Breast epithelium (tissue), 4 donors: ENCODE measurements at places on chromosomes 3 and 15. TPM values are rescaled to one million over a fixed set of nuclear protein-coding genes. Genes with fewer than 3 reads are reported as not detected.

Gene GHSR
- not detected for total RNA-seq

Gene TM4SF4
- 1.6 TPM for total RNA-seq

Gene ARHGEF26
- 20.2 TPM for total RNA-seq

Gene SKOR1
- 1.1 TPM for total RNA-seq

Gene PIGZ
- 14.4 TPM for total RNA-seq

Gene SNRK
- 72.8 TPM for total RNA-seq

- no peak overlapping the region for H3K4me3 ChIP-seq
- H3K36me3 ChIP-seq = no peaks in the 10 kb centered on the region
- no peak overlapping the region for H3K27ac ChIP-seq
These were observed 29.0 kb downstream of the RAB27A start for GRCh38 chr15:55260562-55261131.

- H3K27ac ChIP-seq = no peak overlapping the region
- DNase-seq = no peak
- no peaks in the 10 kb centered on the region for H3K36me3 ChIP-seq
These were observed 24.8 kb downstream of the SH3BP5 start for GRCh38 chr3:15307580-15307979.

DNA sequence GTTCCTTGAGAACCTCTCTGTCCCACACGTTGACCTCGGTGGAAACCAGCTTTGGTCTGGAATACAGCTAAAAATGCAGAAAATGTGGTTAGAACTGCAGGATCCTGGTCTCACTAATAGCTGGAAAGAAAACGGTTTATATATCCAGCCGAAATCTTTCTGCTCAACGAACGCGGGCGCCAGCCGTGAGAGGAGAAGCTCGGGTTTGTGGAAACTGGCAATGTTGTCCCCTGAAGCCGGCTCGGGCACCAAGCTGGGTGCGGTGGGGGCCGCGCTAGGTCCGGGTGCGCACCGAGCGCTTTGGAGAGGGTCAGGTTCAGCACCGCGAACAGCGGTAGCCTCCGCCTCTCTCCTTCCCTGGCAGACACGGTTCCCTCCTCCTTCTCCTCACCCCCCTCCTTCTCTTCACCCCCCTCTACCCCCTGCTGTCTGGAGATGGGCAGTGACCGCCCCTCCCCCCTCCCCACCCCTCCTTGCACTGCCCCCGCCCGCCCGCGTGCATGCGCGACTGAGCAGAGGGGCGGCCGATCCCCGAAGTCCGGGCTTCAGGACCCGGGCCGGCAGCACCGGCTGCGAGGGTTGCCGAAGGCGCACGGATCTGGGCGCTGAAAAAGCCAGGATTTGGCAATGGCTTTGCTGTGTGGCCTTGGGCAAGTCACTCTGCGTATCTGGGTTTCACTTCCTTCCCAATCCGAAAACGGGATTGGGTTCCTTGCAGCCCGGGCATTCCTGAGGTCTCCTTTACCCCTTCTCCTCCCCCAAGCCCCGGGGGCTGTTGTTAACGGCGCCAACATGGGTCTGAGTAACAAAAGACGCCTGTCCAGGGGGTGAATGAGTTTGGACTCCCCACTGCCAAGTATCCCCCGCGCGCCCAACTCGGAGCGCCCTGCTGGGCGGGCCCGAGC, at the start of gene SKOR1:
Gene SKOR1 (plus strand): TSS at position 534 of the 905 bp plus-strand sequence. CDS start 94 bp downstream, at position 628.
- peaks cover 39% of the 10 kb centered on the region for H3K27me3 ChIP-seq
- peak; percentile 48 for DNase-seq

DNA sequence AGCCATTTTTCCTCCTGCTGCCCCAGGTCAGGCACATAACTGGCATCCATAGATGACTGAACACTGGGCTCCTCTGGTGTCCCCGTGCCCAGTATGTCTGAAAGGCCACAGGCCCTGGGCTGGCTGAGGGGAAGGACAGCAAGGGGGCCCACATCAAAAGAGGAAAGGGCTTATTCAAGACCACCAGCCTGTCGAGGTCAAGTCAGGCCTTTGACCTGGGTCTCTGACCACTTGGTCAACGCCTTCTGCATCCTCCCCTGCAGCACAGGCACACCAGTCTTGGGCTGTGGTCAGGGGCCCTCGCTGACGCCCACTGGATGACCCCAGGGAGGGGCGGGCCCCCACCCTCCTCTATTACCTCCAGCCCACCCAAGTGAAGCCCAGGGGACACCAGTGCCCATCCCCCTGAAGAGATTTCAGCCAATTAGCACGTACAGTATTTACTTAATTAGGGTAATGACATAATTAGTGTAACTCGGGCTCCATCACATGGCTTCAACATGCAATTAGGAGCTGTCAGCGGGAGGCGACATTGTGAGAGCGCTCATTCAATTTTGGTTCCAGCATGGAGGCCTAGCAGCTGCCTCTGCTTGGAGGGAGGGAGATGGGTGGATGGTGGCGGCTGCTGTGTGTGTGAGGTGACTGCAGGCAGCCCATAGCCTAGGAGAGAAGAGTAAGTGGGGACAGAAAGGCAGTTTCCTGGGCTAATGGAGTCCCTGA, 13.5 kb upstream of the DNAH1 start:
- DNase-seq = no peak
- no peak overlapping the region for H3K27ac ChIP-seq
- H3K36me3 ChIP-seq = no peaks in the 10 kb centered on the region
- no peaks in the 10 kb centered on the region for H3K4me1 ChIP-seq
- no peaks in the 10 kb centered on the region for H3K27me3 ChIP-seq

GRCh38 chr3:49411535-49411967, 225 bp downstream of the RHOA start:
- peak overlapping the region; percentile 98 for H3K4me3 ChIP-seq
- DNase-seq = peak; percentile 47
- no peaks in the 10 kb centered on the region for H3K27me3 ChIP-seq
- H3K36me3 ChIP-seq = no peaks in the 10 kb centered on the region
- peak overlapping the region; percentile 99 for H3K27ac ChIP-seq

GRCh38 chr3:126484148-126484547, 8.5 kb upstream of the ZXDC start:
- H3K27ac ChIP-seq = no peak overlapping the region
- no peaks in the 10 kb centered on the region for H3K36me3 ChIP-seq
- no peak for DNase-seq
- H3K4me1 ChIP-seq = no peaks in the 10 kb centered on the region

DNA sequence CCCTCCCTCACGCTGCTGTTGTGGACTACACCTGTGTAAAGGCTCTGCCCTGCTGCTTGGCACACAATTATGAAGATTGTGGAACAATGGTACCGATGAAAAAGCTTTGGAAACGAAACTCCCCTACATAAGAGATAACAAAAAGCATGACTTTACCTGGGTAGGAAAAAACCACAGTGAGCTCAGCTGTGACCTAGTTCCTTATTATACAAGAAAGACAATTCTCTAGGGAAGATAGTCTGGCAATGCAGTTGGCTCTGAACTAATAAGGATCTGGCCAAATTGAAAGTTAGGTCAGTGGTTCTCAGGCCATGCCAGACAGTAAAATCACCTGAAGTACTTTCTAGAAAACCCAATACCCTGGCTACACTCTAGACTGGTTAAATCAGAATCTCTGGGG, 16.1 kb downstream of the CLEC3B start:
- no peaks in the 10 kb centered on the region for H3K4me1 ChIP-seq
- H3K27ac ChIP-seq = no peak overlapping the region
- no peaks in the 10 kb centered on the region for H3K36me3 ChIP-seq
- H3K4me3 ChIP-seq = no peak overlapping the region
- H3K27me3 ChIP-seq = peaks cover under 1% of the 10 kb centered on the region

- no peaks in the 10 kb centered on the region for H3K27me3 ChIP-seq
- DNase-seq = no peak
- H3K27ac ChIP-seq = no peak overlapping the region
- no peaks in the 10 kb centered on the region for H3K4me1 ChIP-seq
These were observed 18.5 kb upstream of the C3orf62 start for GRCh38 chr3:49295489-49296058.

DNA sequence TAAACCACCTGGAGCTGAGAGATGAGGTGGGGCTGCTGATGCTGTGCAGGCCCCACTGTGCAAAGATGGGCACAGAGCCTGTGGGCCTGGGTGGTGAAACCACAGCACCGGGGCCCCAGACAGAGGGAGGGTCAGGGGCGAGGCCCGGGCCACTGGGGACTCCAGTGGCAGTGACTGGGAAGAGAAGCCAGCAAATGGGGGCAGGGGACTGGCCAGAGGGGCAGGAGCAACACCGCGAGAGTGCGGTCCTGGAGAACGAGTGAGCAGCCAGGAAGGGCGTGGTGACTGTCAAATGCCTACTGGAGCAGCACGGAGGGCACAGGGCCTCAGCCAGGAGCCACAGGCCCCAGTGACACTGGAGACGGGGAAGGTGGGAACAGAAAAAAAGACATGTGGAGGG, 39.8 kb downstream of the HCN4 start:
- H3K36me3 ChIP-seq = no peaks in the 10 kb centered on the region
- DNase-seq = no peak
- no peaks in the 10 kb centered on the region for H3K27me3 ChIP-seq
- no peak overlapping the region for H3K4me3 ChIP-seq
- H3K4me1 ChIP-seq = no peaks in the 10 kb centered on the region
- no peak overlapping the region for H3K27ac ChIP-seq
